ENCODE measurements at places on chromosomes 12 and 14.

DNA sequence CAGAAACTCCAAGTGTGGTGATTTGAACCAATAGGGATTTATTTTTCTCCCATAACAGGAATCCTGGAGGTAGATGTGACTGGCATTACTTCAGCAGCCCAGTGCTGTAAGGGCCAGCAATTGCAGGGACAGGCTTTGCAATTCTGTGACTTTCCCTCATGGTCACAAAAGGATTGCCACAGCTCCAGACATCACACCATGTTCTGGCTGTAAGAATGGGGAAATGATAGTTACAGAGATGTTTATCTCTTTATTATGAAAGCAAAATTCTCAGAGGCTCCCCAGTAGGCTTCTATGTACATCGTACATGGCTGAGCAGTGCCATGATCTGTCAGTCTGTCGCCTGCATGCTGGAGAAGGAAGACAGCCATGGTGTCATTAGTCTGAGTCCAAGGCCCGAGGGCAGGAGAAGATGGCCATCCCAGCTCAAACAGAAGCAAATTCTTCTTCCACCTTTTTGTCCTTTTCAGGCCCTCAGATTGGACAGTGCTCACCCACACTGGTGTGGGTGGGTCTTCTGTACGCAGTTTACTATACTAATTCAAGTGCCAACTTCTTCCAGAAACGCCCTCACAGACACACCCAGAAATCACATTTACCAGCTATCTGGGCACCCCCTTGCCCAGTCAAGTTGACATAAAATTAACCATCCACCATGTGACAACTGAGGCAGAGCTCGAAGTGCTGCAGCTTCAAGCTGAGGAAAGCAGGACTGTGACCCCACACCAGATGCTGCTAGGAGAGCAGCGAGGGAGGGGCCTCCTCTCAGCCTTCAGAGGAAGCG lies 17.2 kb downstream of the ZBTB42 start:
- H3K4me3 ChIP-seq, result no peak overlapping the region
- DNase-seq, result no peak
- no peaks in the 10 kb centered on the region for H3K36me3 ChIP-seq
- peaks cover 21% of the 10 kb centered on the region for H3K4me1 ChIP-seq
- H3K27ac ChIP-seq, result no peak overlapping the region

- no peak for DNase-seq
- H3K27me3 ChIP-seq, result no peaks in the 10 kb centered on the region
- no peaks in the 10 kb centered on the region for H3K4me1 ChIP-seq
- no peaks in the 10 kb centered on the region for H3K36me3 ChIP-seq
Measured at GRCh38 chr14:89827265-89827664, 127.3 kb downstream of the EFCAB11 start.

- H3K27ac ChIP-seq, result peak overlapping the region; percentile 88
- H3K36me3 ChIP-seq, result peaks cover 6% of the 10 kb centered on the region
- peaks cover 64% of the 10 kb centered on the region for H3K4me1 ChIP-seq
- DNase-seq, result no peak
Measured at GRCh38 chr12:124388038-124388671, 93.3 kb downstream of the RFLNA start.

DNA sequence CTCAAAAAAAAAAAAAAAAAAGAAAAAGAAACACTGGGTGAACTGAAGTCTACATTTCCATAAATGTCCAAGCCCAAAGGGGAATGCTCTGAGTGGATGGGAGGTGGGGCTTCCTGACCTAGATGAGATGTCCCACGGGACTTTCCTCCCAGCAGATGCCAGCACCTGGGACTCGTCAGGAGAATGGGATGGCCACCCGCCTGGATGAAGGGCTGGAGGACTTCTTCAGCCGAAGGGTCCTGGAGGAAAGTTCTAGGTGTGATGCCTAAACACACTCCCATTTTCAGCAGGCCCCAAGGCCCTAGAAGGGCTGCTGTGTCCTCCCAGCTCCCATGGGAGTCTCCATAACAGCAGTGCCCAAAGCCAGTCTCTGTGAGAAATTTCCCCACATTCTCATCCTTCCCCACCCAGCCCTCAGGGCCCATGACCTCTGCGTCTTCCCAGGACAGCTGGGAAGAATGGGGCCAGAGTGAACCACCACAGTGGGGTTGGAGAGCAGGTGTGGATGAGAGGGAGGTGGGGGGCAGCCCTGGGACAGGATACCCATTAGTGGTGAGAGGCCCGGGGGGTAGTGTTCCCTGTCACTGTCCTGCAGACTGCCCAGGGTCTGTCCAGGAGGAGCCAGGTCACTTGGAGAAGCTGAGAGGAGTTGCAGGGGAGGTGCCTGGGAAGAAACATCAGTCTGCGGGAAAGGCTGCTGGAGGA lies 7.1 kb upstream of the CPNE6 start:
- H3K27ac ChIP-seq, result no peak overlapping the region
- no peaks in the 10 kb centered on the region for H3K4me1 ChIP-seq
- H3K27me3 ChIP-seq, result peaks cover under 1% of the 10 kb centered on the region
- DNase-seq, result no peak

GRCh38 chr12:124497658-124498057 lies 69.8 kb downstream of the NCOR2 start:
- H3K36me3 ChIP-seq, result peaks cover 11% of the 10 kb centered on the region
- DNase-seq, result no peak
- H3K27ac ChIP-seq, result peak overlapping the region; percentile 38
- peaks cover 29% of the 10 kb centered on the region for H3K4me1 ChIP-seq
- H3K4me3 ChIP-seq, result no peak overlapping the region
- H3K27me3 ChIP-seq, result no peaks in the 10 kb centered on the region
